ENCODE measurements at places on chromosomes 7 and 10. TPM values are rescaled to one million over a fixed set of nuclear protein-coding genes. Genes with fewer than 3 reads are reported as not detected.

GRCh38 chr10:119401671-119402395 is 140.7 kb downstream of the RGS10 start:
- DNase-seq: no peak

DNA sequence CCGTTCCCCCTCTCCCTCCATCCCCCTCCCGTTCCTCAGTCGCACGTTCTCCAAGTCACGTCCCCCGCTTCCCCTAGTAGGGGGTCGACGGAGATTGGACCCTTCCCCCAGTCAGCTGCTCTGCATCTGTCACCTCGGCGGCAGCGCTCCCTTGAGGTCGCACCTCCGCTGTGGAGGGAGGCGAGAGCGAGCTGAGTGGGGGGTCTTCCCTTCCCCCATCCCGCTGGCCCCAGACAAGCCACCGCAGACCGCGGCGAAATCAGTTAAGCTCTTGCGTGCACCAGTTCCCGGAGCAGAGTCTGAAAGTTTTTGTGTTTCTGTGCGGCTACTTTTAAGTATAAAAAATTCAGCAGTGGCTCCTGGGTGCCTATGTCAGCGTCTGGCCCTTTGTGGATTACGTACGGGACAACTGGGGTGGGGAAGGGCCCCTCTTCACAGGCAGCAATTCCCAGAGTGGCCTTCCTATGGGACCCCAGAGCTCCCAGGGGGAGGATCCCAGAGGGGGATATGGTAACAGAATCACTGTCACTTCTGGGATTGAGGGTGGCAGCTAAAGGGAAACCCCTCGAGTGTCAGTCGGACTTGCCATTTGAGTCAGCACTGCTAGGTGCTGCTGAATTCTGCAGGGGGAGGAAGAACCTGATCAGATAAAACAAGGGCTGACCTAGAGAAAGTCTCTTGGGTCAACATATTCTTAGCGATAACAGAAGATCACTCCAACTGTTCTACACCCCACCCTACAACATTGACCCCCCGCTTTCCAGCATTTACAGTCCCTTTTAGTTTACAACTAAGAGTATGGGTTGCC is 12.5 kb upstream of the DDIT4 start:
- DNase-seq: peak; percentile 21

GRCh38 chr10:71782917-71783490 is 9.7 kb upstream of the VSIR start:
- DNase-seq: no peak

DNA sequence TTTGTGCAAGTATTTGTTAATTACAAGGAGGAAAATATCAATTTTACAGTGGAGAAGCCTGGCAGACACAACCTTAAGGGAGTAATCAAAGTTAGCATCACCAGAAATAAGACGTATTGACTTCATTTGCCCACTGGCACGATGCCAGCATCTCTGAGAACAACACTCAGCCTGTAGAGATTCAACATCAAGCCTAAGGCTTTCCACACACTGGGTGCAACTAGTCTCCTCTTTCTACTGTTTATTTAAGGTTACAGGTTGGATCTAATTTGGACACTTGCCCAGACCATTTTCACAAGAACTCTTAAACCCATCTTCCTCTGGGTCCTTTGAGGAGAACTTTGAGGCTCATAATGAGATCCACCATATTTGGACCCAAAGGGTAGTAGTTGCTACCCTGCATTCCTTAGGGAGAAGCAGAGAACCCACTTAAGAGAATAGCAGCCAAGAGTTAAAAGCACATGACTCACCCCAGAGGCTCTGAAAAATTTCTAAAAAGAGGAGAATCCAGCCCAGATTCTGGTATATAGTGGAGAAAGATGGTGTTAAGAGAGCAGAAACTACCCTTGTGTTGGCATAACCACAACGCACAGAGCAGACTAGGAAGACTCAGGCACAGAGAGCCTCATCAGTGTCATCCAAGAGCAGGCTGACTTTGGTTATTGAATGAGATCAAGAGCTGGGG is 97.3 kb downstream of the CCDC71L start:
- no peak for DNase-seq

DNA sequence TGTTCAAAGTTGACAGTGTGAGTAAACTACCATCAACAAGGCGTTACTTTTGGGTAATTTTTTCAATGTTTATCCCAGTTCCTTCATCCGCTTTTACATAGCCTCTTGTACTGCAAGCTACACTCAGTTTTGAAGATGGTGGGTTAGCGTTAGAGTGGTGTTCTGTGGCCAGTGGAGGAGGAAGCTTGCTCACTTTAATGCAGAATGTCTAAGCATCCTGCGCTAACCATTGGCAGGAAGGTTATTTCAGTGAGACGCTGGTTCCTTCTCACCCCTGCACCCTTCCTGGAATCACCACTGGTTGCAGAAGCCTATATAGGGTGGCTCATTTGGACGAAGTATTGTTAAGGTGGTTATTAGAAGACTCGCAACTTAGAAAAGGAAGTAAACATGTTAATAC is 159.1 kb downstream of the CELF2 start:
- no peak for DNase-seq

DNA sequence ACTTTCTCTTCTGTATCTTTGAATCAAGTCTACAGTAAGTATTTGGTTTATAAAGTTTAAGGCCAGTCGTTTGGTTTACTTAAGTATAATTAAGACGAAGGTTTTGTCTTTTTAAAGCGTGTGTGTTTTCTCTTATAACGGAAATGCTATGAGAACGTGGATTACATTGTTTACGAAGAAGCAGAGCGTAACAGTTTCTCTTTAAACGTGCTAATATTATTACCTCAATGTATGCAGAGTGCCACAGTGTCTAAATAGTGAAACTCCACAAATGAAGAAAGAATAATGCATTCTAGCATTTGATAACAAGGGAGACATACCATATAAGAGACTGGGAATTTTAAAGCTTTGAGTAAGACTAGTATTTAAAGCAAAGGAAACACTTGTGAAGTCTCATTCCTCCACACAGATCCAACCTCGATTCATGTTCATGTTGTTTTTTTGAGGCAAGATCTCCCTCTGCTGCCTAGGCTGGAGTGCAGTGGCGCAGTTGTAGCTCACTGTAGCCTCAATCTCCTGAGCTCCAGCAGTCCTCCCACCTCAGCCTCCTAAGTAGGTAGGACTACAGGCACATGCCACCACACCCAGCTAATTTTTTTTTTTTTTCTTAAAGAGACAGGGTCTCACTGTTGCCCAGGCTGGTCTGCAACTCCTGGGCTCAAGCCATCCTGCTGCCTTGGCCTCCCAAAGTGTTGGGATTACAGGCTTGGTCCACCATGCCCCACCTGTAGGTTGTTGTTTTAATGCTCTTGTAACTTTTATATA is 75.1 kb downstream of the ANKRD61 start:
- peak; percentile 6 for DNase-seq

- no peak for DNase-seq
Measured at GRCh38 chr10:75332081-75332480, 69.5 kb downstream of the ZNF503 start.

- no peak for DNase-seq
Measured at GRCh38 chr10:91352760-91353159, 57.4 kb upstream of the HECTD2 start.

Gene SORCS3
- not detected for total RNA-seq

- no peak for DNase-seq
Measured at GRCh38 chr7:37495574-37496184, 47.0 kb upstream of the ELMO1 start.

- no peak for DNase-seq
Measured at GRCh38 chr7:27714831-27715444, 25.0 kb upstream of the TAX1BP1 start.

Gene SHH
- not detected for total RNA-seq

Gene TECTB
- not detected for total RNA-seq

- DNase-seq: no peak
Measured at GRCh38 chr7:78153285-78153684, 354.7 kb downstream of the PHTF2 start.

DNA sequence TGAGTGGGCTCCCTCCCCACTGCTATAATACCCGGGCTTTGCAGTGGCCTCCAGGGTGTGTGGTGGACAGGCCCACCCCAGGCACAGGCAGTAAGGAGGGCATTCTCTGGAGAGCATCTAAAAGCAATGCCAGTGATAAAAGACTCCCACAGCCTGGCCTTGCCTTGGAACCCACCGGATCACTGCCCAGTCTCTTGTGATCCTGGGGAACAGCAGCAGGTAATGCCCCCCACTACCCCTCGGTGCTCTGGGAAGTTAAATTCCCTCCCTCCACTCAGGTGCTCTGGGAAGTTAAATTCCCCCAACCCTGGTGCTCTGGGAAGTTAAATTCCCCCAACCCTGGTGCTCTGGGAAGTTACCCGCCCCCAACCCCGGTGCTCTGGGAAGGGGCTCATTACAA is 565.2 kb downstream of the TCERG1L start:
- DNase-seq: no peak

- DNase-seq: no peak
Measured at GRCh38 chr10:66719483-66719882, 206.4 kb upstream of the LRRTM3 start.

- DNase-seq: no peak
Measured at GRCh38 chr7:78345979-78346378, 547.4 kb downstream of the PHTF2 start.

- no peak for DNase-seq
Measured at GRCh38 chr7:21193895-21194294, 234.0 kb upstream of the SP4 start.

Gene SERPINE1
- total RNA-seq: 0.46 TPM

DNA sequence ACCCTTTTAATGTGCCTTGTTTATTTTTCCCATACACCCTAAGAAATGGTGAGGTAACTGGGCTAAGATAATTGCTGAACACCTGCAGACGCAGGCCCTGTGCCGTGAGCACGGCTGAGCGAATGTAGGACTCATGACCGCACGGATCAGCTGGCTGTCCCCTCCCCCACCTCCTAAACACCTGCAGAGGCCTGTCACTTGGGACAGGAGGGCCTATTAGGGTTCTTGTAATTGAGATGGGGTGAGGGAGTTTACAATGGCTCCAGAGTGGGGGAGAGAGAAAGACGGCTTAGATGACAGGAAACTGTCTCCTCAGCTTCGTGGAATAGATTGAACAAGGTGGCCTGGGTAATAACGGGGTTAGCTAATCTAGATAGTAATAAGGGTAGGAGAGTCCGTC is 291.7 kb upstream of the HABP2 start:
- DNase-seq: no peak

GRCh38 chr7:16753102-16753931 is at the start of gene TSPAN13:
Gene TSPAN13, plus strand, starts transcription at chr7:16753755. Its CDS starts 213 bp downstream, at chr7:16753968.
- DNase-seq: peak; percentile 13

All from activated T-cell treated with anti-CD3 and anti-CD28 coated beads, Interleukin-2, amount 50 U/mL, for 4 hours (primary cell).